CD4-positive, alpha-beta memory T cell (primary cell): ENCODE measurements at places on chromosomes 16 and 17.

GRCh38 chr17:61017317-61018006, 339.8 kb downstream of the BCAS3 start:
- no peak for DNase-seq

DNA sequence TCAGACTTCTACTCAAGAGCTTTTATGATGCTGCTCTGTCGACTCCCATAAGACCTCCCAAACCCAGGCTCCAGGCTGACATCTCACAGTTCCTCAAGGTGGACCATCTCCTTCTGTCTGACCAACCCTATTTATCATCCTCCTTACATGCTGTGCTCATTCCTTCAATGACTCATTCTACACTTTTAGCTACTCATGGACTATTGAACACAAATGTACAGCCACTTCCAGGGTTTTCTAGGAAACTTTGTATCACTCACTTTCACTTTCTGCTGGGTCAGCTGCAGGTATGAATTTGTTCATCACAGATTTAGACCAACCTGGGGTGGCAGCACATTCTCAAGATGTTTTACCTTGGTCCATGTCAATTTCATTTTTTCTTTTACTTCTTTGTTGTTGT, 162.4 kb upstream of the FAM20A start:
- no peak for DNase-seq

GRCh38 chr17:9221922-9222180, 200.5 kb downstream of the NTN1 start:
- no peak for DNase-seq

- peak; percentile 20 for DNase-seq
Observed at GRCh38 chr16:6643080-6643686, 689.5 kb upstream of the RBFOX1 start.
